ENCODE measurements at places on chromosomes 2 and 18. TPM values are rescaled to one million over a fixed set of nuclear protein-coding genes. Genes with fewer than 3 reads are reported as not detected.

DNA sequence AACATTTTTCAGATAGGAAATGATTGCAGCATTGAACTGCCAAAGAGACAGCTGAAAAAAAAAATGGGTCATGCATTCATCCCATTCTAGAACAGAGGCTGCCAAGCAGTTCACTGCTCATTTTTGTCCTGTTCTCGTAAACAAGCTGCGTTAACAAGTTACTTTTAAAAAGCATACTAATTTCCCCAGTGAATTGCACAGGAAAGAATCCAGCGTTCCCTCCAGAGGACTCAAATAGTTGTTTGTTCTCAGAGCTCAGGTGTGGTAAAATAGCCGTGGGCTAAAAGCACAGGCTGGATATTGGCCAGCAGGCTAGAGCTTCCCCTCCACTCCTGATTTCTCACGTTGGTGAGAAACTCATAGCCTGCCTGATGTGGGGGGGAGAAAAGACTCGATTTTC, 76.1 kb upstream of the AQP4 start:
- no peak for DNase-seq
- no peaks in the 10 kb centered on the region for H3K27me3 ChIP-seq
- no peaks in the 10 kb centered on the region for H3K36me3 ChIP-seq
- H3K4me3 ChIP-seq = no peak overlapping the region
- no peak overlapping the region for H3K27ac ChIP-seq
- H3K4me1 ChIP-seq = peaks cover 8% of the 10 kb centered on the region

GRCh38 chr18:70931942-70932814, 643.3 kb downstream of the SOCS6 start:
- no peaks in the 10 kb centered on the region for H3K36me3 ChIP-seq
- H3K4me1 ChIP-seq = no peaks in the 10 kb centered on the region
- H3K27me3 ChIP-seq = no peaks in the 10 kb centered on the region
- no peak for DNase-seq
- H3K4me3 ChIP-seq = no peak overlapping the region

- no peak overlapping the region for H3K27ac ChIP-seq
- H3K4me3 ChIP-seq = no peak overlapping the region
- no peaks in the 10 kb centered on the region for H3K4me1 ChIP-seq
- H3K36me3 ChIP-seq = no peaks in the 10 kb centered on the region
These were observed 85.5 kb downstream of the COLEC12 start for GRCh38 chr18:415047-415446.

GRCh38 chr2:10094271-10094814, 14.1 kb upstream of the CYS1 start:
- H3K4me1 ChIP-seq = no peaks in the 10 kb centered on the region
- no peak for DNase-seq
- no peak overlapping the region for H3K27ac ChIP-seq
- no peaks in the 10 kb centered on the region for H3K36me3 ChIP-seq
- no peak overlapping the region for H3K4me3 ChIP-seq
- no peaks in the 10 kb centered on the region for H3K27me3 ChIP-seq

GRCh38 chr2:169966454-169966853, 139.2 kb downstream of the UBR3 start:
- H3K36me3 ChIP-seq = no peaks in the 10 kb centered on the region
- H3K27ac ChIP-seq = no peak overlapping the region
- DNase-seq = no peak
- H3K4me1 ChIP-seq = no peaks in the 10 kb centered on the region

DNA sequence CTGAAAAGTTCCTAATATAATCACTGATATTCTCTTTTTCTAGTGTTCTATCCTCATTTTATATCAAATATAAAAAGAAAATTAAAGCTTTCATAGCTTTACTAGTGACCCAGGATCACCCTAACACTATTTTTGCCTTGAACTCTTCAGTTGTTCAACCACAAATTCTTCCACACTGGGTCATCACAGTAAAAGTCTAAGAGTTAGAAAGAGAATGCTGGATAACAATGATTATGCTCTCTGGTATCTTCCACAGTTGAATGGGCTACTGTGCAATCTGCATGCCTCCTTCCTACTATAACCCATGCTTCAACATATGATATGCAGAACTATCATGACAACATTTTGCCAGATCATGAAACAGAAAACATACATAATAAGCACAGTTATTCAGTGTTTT, 32.3 kb downstream of the CHN1 start:
- DNase-seq = no peak
- H3K4me1 ChIP-seq = no peaks in the 10 kb centered on the region
- H3K36me3 ChIP-seq = no peaks in the 10 kb centered on the region
- no peak overlapping the region for H3K4me3 ChIP-seq

DNA sequence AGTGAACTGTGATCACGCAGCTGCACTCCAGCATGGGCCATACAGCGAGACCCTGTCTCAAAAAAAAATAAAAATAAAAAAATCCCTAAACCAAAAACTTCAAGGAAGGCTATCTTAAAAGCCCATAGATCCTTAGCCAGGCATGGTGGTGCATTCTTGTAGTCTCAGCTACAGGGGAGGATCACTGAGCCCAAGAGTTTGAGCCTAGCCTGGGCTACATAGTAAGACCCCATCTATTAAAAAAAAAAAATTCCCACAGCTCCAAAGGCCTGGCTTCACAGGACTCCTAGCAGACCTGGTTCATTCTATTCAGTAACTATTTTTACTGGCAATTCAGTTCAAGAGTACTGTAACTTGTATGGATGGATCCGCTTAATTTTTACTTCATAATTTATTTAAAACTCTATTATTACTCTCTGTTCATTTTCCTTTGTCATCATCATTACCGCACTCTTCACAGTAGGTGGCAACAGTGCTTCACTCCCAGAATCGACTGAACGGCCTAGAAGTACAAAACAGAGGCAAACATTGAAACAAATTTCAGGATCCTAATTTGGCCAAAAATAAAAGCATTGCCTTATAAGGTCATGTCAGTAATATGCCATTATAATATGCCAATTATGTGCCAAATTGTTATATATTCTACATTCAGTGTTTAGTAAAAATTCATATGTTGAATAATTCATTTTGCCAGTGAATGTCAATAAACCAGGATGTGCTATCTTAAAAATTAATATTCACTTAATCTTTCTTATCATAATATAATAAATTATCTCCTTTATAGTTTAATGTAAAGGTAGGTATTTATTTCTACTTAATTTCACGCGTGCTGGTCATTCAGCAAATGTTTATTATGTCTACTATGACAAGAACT, 14.3 kb upstream of the STAM2 start:
- no peak for DNase-seq
- no peaks in the 10 kb centered on the region for H3K36me3 ChIP-seq
- H3K27ac ChIP-seq = no peak overlapping the region
- H3K4me1 ChIP-seq = no peaks in the 10 kb centered on the region
- H3K27me3 ChIP-seq = no peaks in the 10 kb centered on the region

DNA sequence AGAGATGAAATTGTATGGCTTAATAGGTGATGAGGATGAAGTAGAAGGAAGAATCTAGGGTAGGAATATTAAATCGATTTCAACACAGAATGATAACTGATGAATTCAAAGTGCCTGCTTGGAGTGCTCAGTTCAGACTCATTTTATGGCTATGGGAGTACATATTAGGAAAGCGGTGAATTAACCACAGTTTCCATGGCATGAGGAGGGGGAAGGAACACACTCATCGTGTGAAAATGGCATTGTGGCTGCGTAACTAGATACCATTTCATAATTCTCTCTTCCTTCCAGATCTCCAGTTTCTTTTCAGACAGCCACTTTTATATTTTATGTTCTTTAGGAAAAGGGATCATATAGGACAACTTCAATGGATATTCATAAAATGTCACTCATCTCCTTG, 232.3 kb upstream of the KCNJ3 start:
- no peak for DNase-seq
- H3K27me3 ChIP-seq = no peaks in the 10 kb centered on the region
- H3K36me3 ChIP-seq = no peaks in the 10 kb centered on the region
- H3K27ac ChIP-seq = no peak overlapping the region
- H3K4me1 ChIP-seq = no peaks in the 10 kb centered on the region
- no peak overlapping the region for H3K4me3 ChIP-seq

DNA sequence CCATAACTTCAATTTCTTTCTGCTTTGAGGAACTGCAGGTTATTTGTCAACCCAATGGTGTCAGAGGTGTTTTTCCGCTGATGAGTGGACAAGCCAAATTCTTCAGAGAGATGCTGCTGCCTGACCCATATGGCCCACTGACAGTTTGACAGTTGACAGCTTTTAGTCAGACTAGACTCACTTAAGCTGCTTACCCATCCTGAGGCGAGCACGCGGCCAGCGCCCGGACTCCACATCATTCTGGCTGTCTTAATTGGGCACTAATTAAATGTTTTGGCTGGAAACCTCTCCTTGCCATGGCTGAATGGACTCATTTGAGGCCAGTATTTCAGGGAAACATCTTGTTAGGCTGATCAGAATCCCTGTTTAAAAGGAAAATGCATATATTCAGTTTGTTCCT, 316.1 kb upstream of the FANCL start:
- no peak overlapping the region for H3K4me3 ChIP-seq
- no peak overlapping the region for H3K27ac ChIP-seq
- H3K4me1 ChIP-seq = no peaks in the 10 kb centered on the region
- no peaks in the 10 kb centered on the region for H3K27me3 ChIP-seq
- no peaks in the 10 kb centered on the region for H3K36me3 ChIP-seq

DNA sequence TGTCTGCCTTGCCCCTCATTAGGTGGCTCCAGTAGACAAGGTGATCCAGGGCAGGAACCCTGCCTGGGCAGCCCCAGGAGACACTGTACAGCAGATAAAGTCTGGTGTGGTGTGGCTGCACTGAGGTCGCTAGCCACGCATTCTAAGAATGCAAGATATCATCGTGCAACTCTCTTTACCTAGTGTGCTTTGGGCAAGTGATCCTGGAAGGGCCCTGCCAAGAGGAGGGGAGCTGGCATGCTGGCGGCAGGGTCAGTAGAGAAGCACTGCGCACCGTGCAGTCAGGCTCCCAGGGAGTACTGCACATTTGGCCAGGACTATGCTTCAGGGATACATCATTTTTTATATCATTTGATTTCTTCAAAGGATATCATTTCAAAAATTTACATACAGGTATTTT, 195.3 kb upstream of the SMAD2 start:
- peak overlapping the region; percentile 23 for H3K27ac ChIP-seq
- no peaks in the 10 kb centered on the region for H3K36me3 ChIP-seq
- H3K27me3 ChIP-seq = no peaks in the 10 kb centered on the region
- no peak overlapping the region for H3K4me3 ChIP-seq

DNA sequence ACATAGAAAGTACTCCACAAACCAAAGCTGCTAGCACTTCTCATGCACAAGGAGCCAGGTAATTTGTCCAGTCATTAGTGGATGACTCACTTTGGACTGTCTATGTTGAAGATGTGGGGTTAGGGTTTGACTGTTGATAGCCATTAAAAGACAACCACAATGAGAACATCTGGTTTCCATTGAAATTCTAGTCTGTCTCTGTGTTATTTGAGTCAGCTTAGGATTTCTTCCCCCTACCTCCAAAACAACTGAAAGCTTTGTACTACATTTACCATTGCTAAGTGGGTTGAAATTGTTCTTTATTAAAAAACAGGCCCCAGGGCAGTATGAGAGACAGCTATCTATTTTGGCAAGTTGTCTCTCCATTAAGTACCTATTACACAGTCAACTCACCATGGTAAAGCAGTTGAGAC, 50.2 kb upstream of the ANKRD44 start:
- H3K4me1 ChIP-seq = no peaks in the 10 kb centered on the region
- no peaks in the 10 kb centered on the region for H3K36me3 ChIP-seq
- no peaks in the 10 kb centered on the region for H3K27me3 ChIP-seq
- H3K27ac ChIP-seq = no peak overlapping the region

The DSG4 gene
- total RNA-seq = not detected

The NMUR1 gene
- total RNA-seq = under 0.01 TPM

The ARHGAP25 gene
- 9.5 TPM for total RNA-seq

The TLX2 gene
- not detected for total RNA-seq

The LCT gene
- not detected for total RNA-seq

The SERPINB12 gene
- not detected for total RNA-seq

Data from breast epithelium (tissue), 4 donors.